D721Med (cell line): ENCODE measurements at places on chromosomes 1 and 21.

DNA sequence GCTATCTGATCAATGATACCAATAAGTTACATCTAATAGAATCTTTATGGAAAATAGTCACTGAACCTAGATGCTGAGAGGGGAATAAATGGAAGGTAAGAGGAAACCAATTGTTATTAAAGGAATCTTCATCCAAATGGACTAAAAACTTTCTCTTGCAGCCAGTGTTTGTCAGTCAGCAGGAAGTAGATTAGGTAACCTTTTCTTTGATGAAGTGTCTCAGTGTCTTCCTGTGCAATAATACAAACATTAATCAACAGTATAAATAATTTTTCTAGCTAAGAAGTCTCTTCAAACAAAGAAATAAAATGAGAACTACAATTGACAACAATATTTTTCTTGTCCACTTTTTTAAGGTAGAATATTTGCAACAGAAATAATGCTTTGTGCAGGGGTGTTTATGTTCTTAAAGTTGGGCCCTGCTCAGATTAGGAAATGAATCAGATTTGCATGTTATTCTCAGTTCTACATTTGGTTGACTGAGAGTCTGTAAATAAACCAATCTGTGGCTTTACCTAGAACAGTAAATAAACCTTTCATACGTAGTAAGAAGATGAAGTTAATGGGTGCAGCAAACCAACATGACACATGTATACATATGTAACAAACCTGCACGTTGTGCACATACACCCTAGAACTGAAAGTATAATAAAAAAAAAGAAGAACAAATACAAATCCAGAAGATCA is 391.4 kb downstream of the MRPL39 start:
- no peak for DNase-seq

DNA sequence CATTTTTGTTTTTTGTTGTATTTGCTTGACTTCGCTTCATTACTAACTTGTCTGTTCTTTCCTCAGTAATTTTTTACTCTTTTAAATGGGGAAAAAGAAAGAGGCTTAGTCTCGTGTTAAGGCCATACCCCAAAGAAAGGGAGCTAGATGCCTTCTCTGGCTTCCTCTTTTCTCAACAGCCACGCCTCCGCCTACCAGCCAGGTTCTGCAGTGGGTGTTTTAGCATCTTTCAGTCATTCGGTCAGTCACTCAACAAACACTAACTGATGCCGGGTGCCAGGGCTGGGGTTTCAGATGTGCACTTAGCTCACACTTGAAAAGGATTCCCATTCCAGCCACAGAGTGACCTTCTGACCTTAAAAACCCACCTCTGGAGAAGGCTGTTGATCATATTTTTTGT is 46.3 kb upstream of the VAV3 start:
- DNase-seq: no peak

GRCh38 chr21:43866659-43867331 is 1.8 kb downstream of the AGPAT3 start:
- no peak for DNase-seq

DNA sequence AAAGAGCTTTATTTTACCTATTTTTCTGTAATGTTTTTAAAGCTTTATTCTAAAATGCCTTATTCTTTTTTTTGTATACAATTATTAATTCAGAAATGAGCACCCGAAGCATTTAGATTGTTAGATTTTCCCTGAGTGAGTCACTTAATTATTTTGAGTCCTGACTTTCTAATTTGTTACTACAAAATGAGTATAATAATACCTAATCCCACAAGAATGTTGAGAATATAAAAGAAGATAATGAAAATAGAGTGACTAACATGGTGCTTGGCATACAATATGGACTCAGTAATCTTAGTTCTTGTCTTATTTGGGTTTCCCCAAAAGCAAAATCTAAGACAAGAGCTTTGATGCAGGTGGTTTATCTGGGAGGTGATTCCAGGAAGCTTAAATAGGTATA is 142.2 kb downstream of the LHX8 start:
- no peak for DNase-seq

DNA sequence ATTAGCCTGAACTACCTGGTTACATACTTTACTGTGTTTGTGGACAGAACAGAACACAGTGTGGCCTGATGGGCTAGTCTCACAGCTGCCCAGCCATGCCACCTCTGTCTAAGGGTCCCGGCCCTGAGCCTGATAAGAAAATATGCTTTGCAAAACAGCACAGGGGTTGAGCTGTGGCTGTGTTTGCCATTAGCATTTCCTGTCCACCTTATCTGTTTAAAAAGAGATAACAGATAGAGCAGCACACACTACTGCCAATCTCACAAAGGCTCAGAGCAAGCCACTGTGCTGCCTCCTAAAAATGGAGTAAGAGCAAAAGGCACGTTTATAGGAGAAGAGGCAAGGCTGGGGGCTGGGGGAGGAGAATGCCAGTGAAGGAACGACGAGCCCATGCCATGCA is 95.0 kb downstream of the SUSD4 start:
- DNase-seq: no peak
